SJSA1 (cell line): ENCODE measurements at places on chromosomes 5 and 9. TPM values are rescaled to one million over a fixed set of nuclear protein-coding genes. Genes with fewer than 3 reads are reported as not detected.

GRCh38 chr5:118522626-118523025, 465.7 kb downstream of the DTWD2 start:
- H3K4me3 ChIP-seq = no peak overlapping the region
- no peak overlapping the region for H3K27ac ChIP-seq
- DNase-seq = no peak
- H3K4me1 ChIP-seq = no peaks in the 10 kb centered on the region
- H3K27me3 ChIP-seq = no peaks in the 10 kb centered on the region

DNA sequence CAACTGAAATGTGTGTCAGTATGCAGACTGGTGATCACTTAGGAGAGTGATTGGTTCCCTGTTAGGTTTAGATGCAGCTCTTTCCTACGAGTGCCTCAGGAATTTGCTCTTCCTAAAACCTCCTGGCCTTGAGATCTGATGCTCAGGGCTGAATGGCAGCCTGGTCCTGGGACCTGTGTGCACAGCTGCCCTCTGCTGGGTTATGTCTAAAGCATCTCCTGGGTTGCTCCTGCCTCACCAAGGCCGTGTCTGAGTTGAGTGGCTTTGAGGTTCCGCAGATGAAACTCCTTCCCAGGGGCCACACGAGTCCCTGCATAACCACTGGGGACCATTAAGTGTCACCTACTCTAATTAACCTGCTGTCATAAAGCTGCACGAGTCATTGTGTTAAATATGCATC, 59.5 kb downstream of the MVB12B start:
- H3K27ac ChIP-seq = no peak overlapping the region
- peaks cover 19% of the 10 kb centered on the region for H3K36me3 ChIP-seq
- no peak overlapping the region for H3K4me3 ChIP-seq
- DNase-seq = no peak
- no peaks in the 10 kb centered on the region for H3K27me3 ChIP-seq

DNA sequence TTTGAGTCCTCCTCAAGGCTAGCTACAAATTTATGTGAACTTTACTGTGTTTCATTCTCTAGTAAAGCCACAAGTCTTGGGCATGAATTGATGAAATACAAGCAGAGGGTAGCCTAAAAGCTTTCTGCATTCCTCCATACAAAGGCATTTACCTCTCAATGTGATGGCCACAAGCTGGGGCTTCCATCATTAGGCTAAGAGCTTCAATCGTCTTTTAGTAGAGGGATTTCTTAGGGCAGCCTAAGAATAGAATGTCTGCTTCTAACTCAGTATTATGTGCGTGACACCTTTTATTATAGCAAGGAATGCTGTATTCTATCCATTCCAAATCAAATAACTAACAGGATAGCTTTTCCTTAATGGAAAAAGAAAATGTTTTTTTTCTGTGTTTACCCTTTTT, 3.7 kb downstream of the PLAC8L1 start:
- H3K4me1 ChIP-seq = no peaks in the 10 kb centered on the region
- no peaks in the 10 kb centered on the region for H3K27me3 ChIP-seq
- DNase-seq = no peak
- no peak overlapping the region for H3K27ac ChIP-seq
- no peak overlapping the region for H3K4me3 ChIP-seq

The ACTBL2 gene
- not detected in 2 replicates for total RNA-seq

- no peak for DNase-seq
- H3K27me3 ChIP-seq = no peaks in the 10 kb centered on the region
- H3K4me1 ChIP-seq = no peaks in the 10 kb centered on the region
- no peak overlapping the region for H3K4me3 ChIP-seq
Observed at GRCh38 chr5:91486638-91487037, 103.5 kb upstream of the ARRDC3 start.

DNA sequence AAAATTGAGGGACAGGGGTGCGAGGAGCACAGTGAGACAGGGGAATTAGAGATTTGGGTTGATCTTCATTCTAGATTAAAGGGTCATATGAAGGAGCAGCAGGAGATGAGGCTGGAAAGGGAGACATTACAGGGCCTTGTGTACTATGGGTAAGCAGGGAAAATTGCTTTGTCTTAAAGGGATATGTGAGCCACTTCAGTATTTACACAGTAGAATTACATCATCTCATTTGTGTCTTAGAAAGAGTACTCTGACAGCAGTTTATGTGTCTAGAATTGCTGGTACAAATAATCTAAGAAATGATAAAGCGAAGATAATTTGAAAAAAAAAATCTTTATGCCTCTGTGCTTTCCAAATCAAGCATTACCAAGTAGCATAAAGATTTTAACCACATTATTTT, 287.0 kb upstream of the ARRDC3 start:
- H3K27ac ChIP-seq = no peak overlapping the region
- H3K36me3 ChIP-seq = no peaks in the 10 kb centered on the region
- no peaks in the 10 kb centered on the region for H3K27me3 ChIP-seq
- no peak overlapping the region for H3K4me3 ChIP-seq
- no peak for DNase-seq

DNA sequence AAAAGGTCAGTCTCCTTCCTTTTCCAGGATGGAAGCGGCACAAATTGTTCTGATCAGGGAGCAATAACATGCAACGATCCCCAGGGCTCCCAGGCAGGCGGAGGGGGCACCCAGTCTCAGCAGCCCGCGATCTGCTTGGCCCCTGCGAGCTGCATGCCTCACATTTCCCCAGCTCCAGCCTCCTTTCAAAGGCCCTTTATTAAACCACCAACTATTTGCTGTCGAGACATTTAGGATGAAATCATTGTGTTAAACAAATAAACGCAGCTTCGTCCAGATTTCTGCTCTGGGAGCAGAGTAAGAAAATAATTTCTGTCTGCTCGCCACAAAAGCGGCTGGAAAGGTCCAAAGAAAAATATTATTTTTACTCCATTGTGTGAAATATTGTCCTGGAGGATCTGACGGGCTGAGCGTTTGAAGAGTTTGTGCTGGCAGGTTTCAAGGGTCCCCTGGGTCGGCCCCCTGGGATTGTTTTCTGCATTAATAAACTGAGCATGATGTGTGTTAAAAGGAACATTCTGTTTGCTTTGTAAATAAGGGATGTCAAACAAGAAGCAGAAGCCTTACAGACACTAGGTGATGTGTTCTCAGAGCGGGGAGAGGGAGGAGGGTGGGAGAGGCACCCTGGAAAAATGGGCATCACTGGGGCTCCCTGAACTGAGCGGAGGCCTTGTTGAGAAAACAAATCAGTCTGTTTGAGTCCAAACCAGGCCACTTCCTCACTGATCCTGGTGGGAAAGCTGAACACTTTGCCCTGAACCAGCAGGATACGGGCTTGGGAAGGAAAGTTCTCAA, 110.1 kb downstream of the FOXD1 start:
- DNase-seq = peak; percentile 68
- H3K4me1 ChIP-seq = peaks cover 25% of the 10 kb centered on the region
- H3K27me3 ChIP-seq = 0 out of 2 replicates have a peak, but pooled peaks cover 3% of the 10 kb centered on the region
- H3K36me3 ChIP-seq = no peaks in the 10 kb centered on the region

- DNase-seq = no peak
- no peaks in the 10 kb centered on the region for H3K36me3 ChIP-seq
- no peaks in the 10 kb centered on the region for H3K27me3 ChIP-seq
- H3K27ac ChIP-seq = no peak overlapping the region
Observed at GRCh38 chr9:90024409-90024808, 419.6 kb downstream of the GADD45G start.
